ENCODE measurements at places on chromosomes 3 and 15.

DNA sequence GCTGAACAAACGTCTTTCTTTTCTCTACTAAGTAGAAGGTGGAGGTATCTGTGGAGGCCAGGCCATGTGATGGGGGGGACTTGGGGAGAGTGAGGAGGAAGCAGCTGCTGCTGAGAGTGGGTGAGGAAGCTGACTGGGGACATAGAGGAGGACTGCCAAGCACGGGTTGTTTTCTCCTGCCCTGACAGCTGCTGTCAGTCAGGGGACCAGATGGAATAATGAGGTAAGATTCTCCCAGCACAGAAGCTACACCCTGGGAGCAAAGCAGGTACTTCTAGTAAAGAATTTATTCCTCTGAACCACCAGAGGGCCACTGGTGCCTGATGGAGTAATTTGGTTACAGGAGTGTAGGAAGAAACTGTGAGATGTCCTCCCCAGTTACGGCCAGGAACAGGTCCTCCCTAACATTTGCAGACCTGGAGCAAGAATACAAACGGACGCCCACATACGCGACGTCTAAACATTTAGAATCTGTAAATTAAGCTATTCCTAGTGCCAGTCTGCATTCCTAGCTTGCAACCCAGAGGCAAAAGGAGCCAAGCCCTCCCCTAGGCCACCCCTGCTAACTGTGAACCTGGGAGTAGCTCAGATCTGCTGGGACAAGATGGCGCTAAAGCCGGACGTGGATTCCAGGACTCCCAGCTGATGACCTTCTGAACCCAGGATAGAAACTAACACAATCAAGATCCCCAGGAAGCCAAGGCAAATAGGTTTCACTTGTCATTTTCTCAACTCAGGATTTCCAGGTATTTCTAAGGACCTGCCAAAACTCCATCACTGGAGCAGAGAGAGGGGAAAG is 14.8 kb downstream of the CRYGS start:
- no peak for DNase-seq

DNA sequence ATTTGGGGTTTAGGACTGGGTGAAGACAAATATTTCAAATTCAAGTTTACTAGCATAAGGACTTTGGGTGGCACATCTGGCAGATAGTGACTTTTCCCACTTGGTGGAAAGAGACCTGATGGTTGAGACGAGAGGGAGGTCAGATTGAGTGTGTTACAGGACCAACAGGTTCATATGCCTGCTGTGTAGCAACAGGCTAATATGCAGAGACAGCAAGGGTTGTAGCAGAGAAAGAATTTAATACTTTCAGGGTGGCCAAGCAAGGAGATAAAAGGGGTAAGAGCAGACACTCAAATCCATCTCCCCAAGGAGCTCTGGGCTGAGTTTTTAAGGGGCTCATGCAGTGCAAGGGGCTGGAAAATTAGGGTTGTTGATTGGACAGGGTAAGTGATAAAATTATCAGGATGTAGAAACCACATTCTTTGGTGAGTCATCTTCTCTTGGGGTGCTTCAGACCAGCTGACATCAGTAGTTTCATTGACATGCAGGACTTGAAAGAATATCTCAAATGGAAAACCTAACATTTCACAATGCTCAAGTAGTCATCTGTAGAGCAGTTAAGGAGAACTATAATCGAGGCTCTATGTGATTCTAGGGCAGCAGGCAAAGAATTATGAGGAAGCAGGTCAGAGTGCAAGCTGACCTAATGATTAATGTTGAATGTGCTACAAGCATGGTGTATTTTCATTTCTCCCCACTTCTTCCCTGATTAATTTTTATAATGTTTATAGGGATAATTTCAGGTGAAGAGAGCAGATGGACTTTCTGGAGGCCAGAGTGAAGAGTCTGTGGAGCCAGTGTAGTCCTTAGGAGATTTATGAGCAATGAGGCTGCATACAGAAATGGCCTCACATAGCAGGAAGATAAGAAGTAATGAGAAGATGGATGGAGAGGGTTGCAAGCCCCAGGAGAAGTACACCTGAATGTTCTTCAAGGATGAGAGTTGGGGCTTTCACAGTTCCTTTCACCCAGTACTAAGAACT is 13.7 kb downstream of the FOXB1 start:
- no peak for DNase-seq

- DNase-seq: no peak
Measured at GRCh38 chr15:23606226-23606625, 40.8 kb downstream of the MKRN3 start.

- DNase-seq: no peak
Measured at GRCh38 chr3:185585518-185585858, 607 bp upstream of the SENP2 start.

- no peak for DNase-seq
Measured at GRCh38 chr3:71031914-71032521, 551.5 kb downstream of the FOXP1 start.

DNA sequence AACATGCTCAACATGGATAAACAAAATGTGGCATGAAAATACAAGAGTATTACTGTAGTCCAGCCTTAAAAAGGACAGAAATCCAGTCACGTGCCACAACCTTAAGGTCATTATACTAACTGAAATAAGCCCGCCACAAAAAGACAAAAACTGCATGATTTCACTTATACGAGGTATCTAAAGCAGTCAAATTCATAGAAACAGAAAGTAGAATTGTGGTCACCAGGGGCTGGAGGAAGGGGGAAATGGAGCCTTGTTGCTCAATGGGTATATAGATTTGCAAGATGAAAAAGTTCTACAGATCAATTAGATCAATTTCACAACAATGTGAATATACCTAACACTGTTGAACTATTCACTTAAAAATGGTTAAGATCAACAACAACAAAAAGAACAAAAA is 7.4 kb downstream of the GLB1 start:
- no peak for DNase-seq

DNA sequence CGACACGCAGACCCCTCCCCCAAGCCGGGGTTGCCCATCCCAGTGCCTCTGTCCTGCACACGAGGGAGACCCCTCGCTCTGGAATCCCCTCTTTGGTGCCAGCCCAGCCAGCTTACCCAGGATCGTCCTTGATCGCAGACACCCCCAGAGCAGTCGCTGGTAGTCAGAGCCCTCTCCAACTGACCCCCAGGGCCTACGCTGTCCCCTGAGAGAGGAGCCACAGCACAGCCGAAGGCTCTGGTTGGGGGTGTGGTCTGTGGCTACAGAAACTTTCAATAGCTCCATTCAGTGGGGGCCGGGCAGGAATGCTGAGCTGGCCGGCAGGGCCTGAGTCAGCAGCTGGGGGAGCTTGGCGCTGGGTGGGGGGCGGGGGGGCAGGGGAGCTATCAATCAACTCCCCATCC is at the start of gene LCTL:
Gene LCTL, minus strand, starts transcription at position 258 of the 404 bp plus-strand sequence. CDS start 633 bp downstream, outside the sequence.
- peak; percentile 31 for DNase-seq

DNA sequence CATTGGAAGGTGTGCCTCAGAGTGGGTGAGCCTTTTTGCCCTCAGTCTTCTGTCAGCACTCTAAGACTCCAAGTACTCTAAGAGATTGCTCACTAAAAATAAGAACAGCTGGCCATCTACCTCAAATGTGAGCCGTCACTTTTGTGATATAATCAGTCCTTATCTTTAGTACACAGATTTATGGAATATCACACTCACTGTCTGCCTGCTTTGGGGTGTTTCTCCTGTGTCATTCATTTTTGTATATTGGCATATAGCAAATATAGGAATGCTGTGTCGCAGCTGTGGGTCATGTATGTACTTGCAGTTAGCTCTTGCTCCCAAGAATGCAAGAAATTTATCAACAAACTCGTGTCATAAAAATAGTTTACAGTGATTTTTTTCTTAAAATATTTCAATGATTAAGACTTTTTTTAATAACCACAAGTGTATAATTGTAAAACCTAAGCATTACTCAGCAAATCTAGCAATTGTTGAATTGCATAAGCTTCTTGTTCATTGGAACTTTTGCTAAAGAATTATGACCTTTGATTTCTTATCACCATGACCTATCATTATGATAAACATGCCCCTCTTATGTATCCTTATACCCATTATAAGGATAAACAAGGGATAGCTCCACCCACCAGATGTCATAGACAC is 18.8 kb downstream of the SETD5 start:
- no peak for DNase-seq

DNA sequence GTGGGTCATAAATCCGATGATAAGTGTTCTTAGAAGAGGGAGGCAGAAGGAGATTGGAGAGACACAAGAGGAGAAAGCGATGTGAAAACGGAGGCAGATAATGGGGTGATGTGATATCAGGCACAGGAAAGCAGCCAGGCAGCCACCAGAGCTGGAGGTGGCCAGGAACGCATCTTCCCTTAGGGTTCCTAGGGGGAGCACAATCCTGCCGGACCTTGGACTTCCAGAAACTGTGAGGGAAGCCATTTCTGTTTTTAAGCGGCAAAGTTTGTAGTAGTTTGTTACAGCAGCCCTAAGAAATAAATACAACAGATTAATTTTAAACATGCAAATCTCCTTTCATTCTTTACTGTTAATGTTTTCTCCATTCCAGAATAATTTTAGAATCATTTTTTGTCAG is 259.9 kb upstream of the TMC3 start:
- DNase-seq: no peak

DNA sequence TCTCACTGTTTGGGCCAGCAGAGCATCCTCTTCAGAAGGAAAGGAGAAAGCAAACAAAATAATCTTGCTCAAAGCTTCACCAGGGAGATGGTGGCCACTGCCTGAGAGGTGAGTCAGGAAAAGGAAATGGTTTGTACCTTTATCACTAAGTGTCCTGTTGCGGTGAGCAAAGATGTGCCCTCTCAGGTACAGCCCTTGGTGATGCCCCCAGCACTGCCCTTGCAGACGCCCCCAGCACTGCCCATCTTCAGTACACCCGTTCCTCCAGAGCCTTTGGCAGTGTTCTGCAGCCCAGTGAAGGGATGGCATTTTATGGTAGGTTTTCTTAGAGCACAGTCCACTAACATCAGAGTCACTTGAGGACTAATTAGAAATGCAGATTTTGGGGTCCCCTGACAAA is 92.3 kb downstream of the ZNF621 start:
- DNase-seq: no peak

- DNase-seq: no peak
Measured at GRCh38 chr3:63975723-63976122, 47.6 kb downstream of the PSMD6 start.

GRCh38 chr3:71127052-71127831 is 456.3 kb downstream of the FOXP1 start:
- DNase-seq: no peak

- no peak for DNase-seq
Measured at GRCh38 chr3:17411157-17411877, 331.1 kb downstream of the TBC1D5 start.
